NB4 (cell line): ENCODE measurements at places on chromosomes 3 and 15.

GRCh38 chr15:28986726-28987125 lies 101.0 kb downstream of the APBA2 start:
- DNase-seq, result no peak

- DNase-seq, result peak; percentile 23
These were observed 1.4 kb downstream of the B4GALT4 start for GRCh38 chr3:119239206-119239820.

GRCh38 chr3:157180262-157180661 lies 20.3 kb upstream of the CCNL1 start:
- no peak for DNase-seq

DNA sequence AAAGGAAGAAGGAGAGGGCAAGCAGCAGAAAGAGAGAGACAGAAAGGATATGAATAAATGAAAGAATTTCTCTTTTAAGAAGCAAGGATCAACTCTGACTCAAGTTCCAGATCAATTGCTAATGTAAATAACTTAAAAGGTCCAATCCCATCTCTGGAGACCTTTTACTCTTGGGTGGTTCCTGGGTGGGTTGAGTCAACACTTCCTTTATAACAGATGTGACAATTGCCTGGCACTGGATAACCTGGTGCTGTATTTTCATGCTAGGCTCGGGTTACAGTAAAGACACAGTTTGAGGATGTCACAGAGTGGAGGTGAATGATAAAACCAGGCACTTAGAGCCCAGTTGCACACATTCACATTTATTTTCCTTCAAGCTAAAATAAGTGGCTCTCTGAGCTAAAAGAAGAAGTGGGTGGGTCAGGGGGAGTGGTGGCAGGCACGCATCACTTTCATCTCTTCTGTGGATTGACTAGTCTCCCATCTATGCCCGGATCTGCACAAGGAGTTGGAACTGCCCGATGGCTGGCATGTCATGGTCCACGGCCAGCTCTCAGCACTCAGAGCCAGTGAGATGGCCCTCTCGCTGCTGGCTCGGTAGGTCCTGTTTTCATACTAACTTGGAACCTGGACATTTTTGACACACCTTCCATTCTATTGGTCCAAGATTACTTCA lies 465.8 kb downstream of the FOXP1 start:
- peak; percentile 20 for DNase-seq

GRCh38 chr3:182400838-182401237 lies 392.5 kb upstream of the ATP11B start:
- DNase-seq, result no peak

DNA sequence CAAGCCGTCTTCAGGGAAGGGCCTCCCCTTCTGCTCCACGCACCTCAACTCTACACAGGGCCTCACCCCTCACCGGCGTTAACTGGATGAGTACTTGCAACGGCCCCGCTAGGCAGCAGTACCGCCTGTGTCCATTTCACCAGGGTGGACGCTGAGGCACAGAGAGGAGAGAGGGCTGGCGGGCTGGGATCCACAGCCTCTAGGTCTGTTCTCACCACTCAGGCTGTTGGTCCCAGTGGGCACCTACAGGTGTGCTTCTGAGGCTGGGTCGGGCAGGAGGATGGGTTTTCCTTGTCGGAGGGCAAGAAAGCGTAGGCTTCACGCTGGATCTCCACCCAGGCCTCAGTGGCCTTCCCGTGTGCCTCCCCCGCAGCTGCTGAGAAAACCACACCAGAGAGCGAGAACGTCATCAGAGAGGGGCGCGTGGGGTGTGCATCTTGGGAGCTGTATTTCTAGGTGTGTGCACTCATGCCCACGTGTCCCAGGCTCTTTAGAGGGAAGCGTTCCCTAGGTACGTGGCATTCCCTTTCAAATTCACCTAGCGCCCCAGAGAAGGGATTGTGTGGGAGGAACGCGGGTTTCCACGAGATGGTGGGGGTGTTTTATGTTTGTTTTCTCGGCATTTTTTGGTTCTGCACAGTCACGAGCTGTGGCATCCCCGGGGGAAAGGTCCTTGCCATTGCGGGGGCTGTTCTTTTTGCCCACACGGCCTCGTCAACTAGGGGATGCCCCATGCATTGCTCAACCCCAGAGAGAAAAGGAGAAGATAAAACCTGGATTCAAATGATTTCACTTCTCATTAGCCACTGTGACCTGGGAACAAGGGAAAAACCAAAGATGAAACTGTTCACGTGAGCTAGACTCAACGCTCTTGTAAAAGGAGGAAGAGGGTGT lies 67.7 kb downstream of the MGLL start:
- peak; percentile 71 for DNase-seq

DNA sequence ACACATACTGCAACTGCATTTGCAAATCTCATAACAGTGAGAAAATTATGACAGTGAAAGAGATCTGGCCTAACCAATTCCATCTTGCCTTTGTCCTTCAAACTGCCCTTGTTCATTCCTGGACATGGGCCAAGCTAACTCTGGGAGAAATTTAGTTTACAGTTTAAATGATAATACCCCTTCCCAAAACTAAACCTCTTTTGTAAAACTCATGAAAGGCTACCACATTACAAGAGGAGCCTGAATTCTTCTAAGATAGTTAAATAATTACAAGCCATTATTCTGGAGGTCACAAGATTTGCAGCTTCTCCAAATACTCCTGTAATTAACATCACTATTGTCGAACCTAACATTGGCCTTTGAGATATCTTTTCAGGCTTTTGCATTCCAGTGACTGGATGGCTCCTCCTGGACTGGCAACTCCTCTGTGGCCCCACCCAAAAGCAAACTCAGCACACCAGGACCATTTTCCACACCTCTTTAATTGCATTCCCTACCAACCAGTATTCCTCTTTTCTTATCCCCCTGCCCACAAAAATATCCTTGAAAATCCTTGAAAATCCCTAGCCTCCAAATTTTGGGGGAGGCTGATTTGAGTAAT lies 8.8 kb upstream of the FAM240A start:
- DNase-seq, result no peak

DNA sequence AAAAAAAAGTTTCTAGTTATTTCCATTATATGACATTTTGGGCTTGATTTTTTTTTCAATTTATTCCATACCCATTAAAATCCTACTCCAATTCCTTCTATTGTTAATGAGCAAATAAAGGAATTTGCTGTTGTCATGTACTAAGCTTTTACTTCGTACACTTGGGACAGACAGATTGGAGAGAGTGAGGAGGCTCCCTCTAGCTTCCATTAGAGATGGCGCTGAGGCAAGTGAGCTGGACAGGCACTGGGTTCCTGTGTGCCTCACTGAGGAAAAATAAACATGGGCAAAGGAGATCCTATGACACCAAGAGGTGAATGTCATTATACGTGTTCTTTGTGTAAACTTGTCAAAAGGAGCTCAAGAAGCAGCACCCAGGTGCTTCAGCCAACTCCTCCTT lies 441.1 kb upstream of the MDFIC2 start:
- DNase-seq, result peak; percentile 1

DNA sequence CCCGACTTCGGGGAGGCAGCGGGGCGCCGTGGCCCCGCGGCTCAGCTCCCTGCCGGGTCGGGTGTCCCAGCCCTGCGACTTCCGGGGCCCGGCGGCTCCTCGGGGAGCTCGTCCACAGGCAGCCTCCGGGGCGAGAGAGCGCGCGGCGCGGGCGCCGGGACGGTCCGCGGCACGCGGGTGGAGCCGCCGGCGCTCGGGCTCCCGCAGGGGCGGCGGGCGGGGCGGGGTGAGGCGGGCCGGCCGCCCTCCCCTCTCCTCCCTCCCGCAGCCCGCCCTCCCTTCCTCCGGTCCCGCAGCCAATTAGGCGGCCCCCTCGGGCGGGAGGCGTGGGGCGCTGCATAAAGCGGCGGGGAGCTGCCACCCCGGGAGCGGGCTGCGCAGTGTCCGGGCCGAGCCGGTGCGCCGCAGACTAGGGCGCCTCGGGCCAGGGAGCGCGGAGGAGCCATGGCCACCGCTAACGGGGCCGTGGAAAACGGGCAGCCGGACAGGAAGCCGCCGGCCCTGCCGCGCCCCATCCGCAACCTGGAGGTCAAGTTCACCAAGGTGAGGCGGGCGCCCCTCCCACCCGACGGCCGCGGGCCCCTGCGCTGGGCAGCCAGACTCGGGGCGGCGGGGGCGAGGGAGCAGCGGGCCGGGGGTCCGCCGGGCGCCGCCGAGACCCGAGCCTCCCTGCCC lies at the start of gene ALDH1A3:
ALDH1A3 (plus strand) TSS at position 368 of the 675 bp plus-strand sequence; CDS start at position 445, 77 bp downstream.
- DNase-seq, result peak; percentile 61

DNA sequence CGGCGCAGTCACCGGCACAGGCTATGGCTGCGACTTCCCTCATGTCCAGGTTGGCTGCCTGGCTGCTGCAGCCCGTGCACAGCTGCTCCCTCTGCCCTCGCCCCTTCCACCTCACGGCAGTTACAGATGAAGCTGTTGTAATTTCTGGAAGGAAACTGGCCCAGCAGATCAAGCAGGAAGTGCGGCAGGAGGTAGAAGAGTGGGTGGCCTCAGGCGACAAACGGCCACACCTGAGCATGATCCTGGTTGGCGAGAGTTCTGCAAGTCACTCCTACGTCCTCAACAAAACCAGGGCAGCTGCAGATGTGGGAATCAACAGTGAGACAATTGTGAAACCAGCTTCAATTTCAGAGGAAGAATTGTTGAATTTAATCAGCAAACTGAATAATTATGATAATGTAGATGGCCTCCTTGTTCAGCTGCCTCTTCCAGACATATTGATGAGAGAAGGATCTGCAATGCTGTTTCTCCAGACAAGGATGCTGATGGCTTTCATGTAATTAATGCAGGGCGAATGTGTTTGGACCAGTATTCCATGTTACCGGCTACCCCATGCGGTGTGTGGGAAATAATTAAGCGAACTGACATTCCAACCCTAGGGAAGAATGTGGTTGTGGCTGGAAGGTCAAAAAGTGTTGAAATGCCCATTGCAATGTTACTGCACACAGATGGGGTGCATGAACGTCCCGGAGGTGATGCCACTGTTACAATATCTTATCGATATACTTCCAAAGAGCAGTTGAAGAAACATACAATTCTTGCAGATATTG lies 13.2 kb upstream of the GNB4 start:
- peak; percentile 68 for DNase-seq

DNA sequence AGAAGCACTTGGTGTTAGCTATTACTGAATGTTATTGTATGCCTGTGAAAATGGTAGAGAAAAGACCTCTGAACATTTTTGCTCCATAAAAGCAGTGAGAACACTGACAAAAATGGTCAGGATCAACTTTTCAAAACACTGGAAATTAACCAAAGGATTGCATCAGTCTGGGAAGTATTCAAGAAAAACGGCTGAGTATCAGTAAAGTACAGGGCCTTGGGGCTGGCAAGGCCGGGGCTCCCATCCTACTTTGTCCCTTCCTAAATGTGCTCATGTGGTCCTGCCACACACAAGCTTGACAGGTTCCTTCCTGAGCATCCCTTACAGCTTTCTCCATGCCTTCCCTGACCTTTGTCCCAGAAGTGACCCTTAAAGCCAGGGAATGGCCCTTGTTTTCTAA lies 84.0 kb downstream of the CFAP20DC start:
- DNase-seq, result no peak

GRCh38 chr3:183265157-183265642 lies 12.1 kb downstream of the B3GNT5 start:
- peak; percentile 59 for DNase-seq

DNA sequence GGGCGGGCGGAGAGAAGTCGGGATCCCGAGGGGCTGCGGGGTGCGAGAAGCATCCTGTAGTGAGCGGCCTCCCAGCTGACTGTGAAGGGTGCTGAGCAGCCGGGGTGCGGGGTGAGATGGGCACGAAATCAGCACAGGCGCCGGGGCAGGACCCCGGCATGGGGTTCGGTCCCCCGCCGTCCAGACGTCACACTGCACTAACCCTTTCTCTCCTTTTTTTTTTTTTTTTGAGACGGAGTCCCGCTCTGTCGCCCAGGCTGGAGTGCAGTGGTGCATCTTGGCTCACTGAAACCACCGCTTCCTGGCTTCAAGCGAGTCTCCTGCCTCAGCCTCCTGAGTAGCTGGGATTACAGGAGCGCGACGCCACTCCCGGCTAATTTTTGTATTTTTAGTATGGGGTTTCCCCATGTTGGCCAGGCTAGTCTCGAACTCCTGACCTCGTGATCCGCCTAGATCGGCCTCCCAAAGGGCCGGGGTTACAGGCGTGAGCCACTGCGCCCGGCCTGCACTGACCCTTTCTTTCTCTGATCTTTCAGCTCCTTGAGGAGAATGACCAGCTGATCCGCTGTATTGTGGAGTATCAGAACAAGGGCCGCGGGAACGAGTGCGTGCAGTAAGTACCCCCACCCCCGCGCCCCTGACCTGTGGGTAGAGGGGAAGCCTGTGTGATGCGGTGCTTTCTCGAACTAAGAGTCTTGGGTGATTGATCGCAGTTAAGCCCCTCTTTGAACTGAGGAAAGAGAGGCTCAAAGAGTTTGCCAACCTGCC lies 513 bp downstream of the SS18L2 start:
- no peak for DNase-seq

- DNase-seq, result no peak
These were observed 1.1 kb downstream of the PLXNB1 start for GRCh38 chr3:48428572-48429316.

GRCh38 chr3:69972672-69973071 lies 26.9 kb upstream of the SAMMSON start:
- DNase-seq, result no peak

GRCh38 chr3:118110211-118110610 lies 924.4 kb downstream of the IGSF11 start:
- DNase-seq, result no peak

DNA sequence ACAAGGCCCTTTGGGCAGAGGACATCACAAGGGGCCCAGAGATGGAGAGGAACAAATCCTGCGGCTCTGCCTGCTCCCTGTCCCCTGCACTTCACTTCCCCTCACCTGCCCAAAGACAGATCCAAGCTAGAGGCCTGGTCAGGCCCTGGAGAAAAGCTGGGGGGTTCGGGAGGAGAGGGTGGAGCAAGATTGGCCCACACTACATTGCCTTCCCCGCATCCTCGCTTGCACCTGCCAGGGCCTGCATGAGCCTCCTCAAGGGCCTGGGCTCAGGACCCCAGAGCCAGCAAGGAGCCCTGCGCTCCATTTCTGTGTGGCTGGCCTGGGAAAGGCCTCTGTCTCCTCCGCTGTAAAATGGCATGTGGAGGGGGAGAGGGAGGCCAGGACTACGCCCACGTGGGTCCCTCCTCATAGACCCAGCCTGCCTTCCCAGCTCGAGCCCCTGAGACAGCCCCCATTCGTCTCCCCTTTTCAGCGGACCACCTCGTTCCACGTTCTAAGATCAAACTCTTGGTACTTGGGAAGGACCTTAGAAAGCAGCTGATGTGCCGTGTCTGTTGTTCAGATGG lies 106.0 kb downstream of the HMG20A start:
- DNase-seq, result no peak

GRCh38 chr15:71228403-71228802 lies 113.1 kb downstream of the THSD4 start:
- no peak for DNase-seq
